Stimulated activated CD8-positive, alpha-beta memory T cell treated with anti-CD3 and anti-CD28 coated beads, Interleukin-4, amount 100 ng/mL, for 4 hours (primary cell): ENCODE measurements at places on chromosomes 2 and 18.

- DNase-seq = no peak
These were observed 35.9 kb upstream of the LIPG start for GRCh38 chr18:49525981-49526380.

- DNase-seq = no peak
These were observed 5.8 kb upstream of the PEX13 start for GRCh38 chr2:61011678-61012077.

- no peak for DNase-seq
These were observed 686.1 kb upstream of the SALL3 start for GRCh38 chr18:78293540-78293939.

DNA sequence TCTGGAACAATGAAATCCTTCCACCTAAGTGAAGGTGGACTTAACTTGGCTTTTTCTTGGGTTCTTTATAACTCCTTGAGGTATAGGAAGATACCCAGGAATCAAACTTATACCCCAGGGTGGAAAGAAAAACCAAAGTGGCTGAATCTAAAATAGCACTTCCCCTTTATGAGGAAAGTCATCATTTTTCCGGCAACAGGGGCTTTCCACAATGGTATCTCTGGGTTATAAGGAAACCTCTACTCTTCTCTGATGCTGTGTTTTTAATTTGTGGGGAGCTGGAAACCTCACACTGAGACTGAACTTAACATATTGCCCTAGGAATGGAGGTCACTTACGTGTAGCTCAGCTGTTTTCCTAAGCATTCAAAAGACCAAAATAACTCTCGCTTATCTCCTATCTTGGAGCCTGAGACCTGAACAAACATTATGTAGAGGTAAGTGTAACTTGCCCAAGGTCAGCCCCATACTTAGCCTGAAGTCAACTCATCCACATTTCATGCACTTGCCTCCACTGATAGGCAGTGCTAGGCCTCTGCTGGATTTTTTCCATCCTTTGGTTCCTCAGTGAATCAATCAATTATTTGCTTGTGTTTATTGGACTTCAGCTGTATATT is 117.9 kb downstream of the SETBP1 start:
- DNase-seq = no peak

- no peak for DNase-seq
These were observed 113.7 kb upstream of the COPS8 start for GRCh38 chr2:236971919-236972381.

DNA sequence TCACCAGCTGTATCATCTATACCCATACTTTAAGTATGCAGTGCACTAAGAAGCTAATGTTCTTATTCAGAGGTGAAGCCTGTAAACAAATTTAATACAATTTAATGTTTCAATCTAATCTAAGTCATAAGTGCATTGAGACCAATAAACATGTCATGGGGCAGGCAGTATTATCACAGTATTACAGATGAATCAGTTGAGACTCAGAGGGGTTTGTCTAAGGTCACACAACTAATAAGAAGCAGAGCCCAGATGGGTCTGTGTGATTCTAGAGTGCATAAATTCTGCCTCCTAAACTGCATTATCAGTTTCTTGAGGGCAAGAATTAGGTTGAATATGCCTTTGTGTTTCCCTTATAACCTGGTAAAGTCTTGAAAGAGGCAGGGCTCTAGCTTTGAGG is 140.9 kb upstream of the RNF152 start:
- no peak for DNase-seq

GRCh38 chr2:234462218-234462992 is 34.5 kb downstream of the ARL4C start:
- no peak for DNase-seq

DNA sequence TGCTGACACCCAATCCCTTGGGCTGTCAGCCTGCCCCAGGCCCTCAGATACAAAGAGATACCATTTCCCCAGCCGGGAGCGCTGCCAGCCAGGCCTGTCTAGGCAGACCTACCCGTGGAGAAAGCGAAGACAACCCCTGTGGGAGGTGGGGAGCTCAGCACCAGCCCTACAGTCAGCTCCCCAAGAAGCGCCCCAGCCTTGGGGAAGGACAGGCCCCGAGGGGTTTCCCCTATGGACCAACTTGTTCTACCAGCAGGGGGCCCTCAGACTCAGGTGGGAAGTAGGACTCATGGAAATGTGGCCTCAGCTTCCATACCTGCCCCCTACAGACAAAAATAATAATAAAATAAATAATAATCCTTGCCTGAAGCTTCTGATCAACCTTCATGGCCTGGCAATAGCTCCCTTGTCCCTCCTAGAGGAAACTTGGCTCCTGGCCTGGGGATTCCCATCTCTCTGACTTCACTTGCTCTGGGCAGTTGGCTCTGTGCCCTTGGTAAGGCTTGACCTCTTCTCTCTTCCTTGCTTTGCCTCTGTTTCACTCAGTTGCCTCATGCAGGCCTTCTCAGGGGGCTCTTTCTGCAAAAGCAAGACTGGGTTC is 7.0 kb downstream of the SLC35F6 start:
- DNase-seq = no peak

DNA sequence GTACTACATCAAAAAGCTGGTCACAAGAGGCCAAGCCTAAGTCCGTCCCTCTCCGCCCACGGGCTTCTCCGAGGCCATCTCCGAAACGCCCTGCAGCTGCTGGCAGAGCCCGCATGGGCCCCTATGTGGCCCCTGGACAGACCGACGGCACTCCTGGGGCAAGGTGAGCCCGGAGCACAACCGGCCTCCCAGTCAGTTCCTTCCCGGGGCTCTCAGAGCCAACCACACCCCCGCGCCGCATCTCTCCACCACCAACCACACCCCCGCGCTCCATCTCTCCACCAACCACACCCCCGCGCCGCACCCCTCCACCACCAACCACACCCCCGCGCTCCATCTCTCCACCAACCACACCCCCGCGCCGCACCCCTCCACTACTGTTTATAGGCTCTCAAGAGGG is 93.5 kb downstream of the ZNF516 start:
- DNase-seq = no peak

GRCh38 chr2:51511002-51511401 is 479.1 kb upstream of the NRXN1 start:
- DNase-seq = no peak

- DNase-seq = no peak
These were observed at the start of gene CRACDL for GRCh38 chr2:98935777-98936352. CRACDL (minus strand) TSS chr2:98936225; CDS start chr2:98846800, 89,425 bp downstream.

- no peak for DNase-seq
These were observed 299.4 kb downstream of the AGAP1 start for GRCh38 chr2:235793163-235793752.

DNA sequence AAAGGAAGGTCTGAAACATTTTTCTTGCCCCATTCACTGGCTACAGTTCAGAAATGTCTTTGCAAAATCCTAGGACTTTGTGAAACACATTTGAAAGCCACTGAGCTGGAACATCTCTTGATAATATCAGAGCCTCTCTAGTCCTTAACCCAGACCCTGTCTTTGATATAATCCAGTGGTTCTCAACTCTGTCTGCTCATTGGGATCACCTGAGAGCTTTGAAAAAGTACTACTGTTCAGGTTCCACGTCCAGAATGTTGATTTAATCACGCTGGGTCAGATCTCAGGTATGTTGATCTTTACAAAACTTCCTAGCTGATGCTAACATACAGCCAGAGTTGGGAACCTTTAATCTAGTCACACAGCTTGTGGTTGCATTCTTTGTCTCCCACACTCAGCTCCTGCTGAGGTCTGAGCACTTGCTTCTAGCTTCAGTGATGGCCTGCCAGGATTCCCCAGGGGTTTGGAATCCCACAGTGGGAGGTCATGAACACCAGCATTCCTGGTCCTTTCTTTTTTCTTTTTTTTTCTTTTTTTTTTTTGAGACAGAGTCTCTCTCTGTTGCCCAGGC is 262.7 kb downstream of the SETBP1 start:
- DNase-seq = no peak

- no peak for DNase-seq
These were observed 186.1 kb upstream of the STON1 start for GRCh38 chr2:48343571-48344440.

DNA sequence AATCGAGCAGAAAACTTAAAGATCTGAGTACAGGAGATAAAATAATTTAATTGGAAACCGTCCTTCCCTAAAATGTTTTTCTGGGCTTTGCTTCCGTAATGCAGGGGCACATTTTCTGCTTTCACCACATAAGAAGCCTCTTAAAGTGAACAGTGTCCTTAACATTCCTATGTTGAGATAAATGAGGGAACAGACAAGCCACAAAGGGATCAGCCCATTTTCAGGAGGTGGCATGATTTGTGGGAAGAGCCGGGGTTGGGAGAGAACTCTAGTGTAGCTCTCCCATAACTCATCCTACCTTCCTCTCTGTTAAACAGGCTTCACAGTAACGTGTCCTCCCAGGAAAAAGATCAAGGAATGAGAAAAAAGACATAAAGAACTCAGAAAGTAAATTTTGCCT is 56.9 kb upstream of the ACVR1C start:
- DNase-seq = no peak

DNA sequence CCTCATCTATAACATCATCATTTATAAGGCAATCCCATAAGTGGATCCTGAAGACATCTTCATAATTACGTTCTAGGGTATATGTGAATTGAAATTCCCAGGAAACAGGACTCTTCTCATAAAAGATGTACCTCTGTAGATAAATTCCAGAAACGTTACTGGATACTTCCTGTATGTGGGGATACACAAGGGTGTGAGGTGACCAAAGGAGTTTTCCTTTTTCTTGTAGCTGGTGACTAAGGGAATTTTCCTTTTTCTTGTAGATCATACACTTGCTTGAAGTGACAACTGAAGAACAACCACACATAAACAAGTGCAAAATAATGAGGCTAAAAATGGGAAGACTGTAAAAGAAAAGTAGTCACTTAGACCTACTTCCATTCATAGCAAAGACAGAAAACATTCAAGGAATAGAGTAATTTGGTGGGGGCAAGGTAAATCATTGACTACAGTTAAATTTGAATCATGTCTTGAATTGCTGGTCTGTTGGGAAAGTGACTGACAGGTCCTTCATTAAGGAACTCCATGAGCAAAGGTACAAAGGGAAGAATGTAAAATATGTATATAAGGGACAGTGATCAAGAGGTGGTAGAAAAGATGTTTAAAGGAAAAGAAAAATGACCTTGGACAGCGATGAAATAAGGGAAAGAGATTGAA is 53.2 kb upstream of the UBE2E3 start:
- DNase-seq = no peak

DNA sequence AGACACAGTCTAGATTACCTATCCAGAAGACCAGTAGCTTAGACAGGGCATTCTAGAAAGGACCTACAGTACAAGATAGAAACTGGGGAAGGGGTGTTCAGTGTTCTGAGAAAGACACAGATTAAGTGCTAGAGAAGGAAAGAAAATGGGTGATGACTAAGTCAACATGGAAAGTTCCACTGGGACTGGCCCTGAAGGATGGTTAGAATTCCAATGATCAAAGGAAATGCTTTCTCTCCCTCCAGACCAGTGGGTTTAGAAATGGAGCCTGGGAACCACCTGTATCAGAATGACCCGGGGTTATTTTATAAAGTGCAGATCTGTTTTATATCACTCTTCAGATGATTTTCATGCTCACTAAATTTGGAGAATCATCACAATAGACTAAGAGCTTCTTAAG is 5.8 kb upstream of the COLEC12 start:
- DNase-seq = no peak

DNA sequence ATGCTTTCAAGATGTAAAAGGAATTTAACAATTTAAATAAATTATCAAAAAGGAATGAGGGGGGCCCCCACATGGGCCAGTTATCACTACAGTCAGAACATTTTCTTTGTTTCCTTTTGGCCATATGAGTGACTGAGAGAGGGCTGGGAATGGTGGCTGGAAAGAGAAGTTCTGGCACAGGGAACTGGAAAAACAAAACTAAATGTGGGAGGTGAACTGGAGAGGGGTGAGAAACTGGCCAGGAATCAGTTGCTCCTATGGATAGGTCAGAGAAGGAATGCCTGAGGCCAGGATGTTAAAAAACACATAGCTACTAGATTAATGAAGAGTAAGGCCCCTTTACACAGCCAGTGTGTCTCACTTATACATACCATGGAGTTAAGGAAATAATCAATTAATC is 121.0 kb downstream of the RBMS1 start:
- DNase-seq = no peak

DNA sequence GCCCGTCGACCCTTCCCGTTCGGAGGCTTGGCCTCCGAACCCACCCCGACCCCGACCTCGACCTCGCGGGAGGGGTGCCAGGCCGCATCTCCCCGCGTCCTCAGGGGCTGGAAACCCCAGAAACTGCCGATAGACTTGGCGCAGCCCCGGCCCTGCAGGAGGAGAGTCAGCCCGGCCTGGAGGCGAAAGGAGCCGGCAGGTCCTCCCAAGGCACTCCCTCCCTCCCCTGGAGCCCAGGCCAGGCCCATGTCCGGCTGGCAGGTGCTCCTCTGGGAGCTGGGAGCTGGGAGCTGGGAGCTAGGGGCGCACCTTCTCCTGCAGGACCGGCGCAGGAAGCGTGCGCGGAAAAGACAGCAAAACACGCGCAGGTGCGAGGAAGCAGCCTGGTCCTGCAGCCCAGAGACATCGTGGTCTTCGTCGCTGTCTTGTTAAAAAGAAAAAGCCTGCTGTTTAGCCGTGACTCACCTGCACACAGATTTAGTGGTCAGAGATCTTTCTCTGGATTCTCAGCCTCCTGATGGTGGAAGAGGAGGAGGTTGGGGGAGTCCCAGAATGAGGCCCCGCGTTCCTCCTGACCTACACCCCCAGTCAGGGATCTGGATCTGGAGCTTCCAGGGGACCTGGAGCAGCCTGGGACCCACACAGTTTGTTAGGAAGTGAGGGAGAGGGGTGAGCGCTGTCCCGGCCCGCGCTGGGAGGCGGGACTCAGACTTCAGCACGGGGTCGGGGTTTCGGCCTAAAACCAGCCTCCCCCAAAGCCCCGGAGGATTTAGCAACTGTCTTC is 660 bp upstream of the MBP start:
- no peak for DNase-seq

- DNase-seq = no peak
These were observed 510.2 kb upstream of the GYPC start for GRCh38 chr2:126145752-126146151.

DNA sequence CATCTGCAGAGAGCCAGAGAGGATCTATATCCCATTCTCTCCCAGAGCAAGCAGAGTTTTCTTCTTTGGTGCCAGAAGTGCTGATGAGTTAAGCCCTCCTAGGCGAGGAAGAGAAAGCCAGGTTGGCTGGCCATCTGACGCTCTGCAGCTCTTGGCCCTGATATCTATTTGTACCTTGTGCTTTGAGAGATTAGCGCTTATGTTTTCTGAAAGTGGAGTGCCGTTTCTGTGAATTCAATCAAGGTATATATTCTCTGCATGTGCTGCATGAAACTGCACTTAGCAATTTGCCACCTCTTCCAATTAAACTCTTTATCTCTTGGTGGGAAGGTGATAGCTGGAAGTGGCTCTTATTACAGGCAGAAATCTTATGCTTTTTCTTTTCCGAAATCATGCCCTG is 177.5 kb downstream of the LPIN1 start:
- DNase-seq = no peak

DNA sequence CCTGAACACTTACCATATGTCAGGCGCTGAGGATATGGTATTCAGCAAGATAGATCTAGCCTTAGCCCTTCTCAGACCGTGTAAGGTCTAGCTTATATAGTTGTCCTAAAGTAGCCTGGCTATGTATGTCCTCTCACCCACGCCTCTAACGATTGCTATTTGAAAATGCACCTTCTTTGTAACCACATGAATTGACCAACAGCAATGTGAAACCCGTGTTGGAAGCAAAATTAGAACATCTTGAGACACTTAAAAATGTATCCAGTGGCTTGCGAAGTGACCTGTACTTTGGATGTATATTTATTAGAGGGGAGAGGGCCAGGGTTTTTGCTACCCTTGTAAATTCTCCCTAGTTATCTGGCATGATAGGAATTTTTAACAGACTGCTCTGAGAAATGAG is 860.0 kb upstream of the ZEB2 start:
- no peak for DNase-seq

GRCh38 chr18:70405052-70405451 is 116.2 kb downstream of the SOCS6 start:
- no peak for DNase-seq
